ENCODE measurements at places on chromosomes 1 and 21. TPM values are rescaled to one million over a fixed set of nuclear protein-coding genes. Genes with fewer than 3 reads are reported as not detected.

- H3K4me1 ChIP-seq: peaks cover 2% of the 10 kb centered on the region
- no peaks in the 10 kb centered on the region for H3K27me3 ChIP-seq
- no peak overlapping the region for H3K27ac ChIP-seq
- no peaks in the 10 kb centered on the region for H3K36me3 ChIP-seq
- no peak overlapping the region for H3K4me3 ChIP-seq
These were observed 134.8 kb downstream of the ATG4C start for GRCh38 chr1:62918700-62919099.

DNA sequence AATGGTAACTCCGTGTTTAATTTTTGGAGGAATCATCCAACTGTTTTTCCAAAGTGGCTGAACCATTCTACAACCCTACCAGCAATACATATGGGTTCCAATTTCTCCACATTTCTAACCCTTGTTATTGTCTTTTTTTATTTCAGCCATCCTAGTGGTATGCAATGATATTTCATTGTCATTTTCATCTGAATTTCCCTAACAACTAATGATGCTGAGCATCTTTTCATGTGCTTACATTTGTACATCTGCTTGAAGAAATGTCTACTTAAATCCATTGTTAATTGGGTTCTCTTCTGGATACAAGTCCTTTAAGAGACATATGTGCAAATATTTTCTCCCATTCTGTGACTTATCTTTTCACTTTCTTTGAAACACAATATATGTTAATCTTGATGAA is 43.3 kb downstream of the EPRS1 start:
- no peak overlapping the region for H3K27ac ChIP-seq
- H3K27me3 ChIP-seq: no peaks in the 10 kb centered on the region
- H3K4me3 ChIP-seq: no peak overlapping the region

DNA sequence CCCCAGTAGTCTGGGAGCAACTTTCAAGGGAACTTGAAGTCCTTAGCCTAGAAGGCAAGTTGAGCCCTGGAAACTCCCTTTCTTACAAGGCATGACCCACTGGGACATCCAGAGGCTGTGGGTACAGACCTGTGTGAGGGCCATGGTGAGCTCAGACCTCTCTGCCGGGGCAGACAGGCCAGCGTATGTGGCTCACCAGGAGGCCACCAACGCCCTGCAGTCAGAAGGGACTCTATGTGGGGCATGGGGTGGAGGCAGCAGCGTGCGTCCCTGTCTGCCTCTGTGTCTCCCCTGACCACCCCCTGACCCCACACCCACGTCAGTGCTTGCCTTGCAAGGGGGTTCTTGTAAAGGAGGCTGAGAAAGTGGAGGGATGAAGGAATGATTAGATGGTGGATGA is 10.8 kb downstream of the COQ8A start:
- no peaks in the 10 kb centered on the region for H3K4me1 ChIP-seq
- H3K36me3 ChIP-seq: no peaks in the 10 kb centered on the region
- H3K27ac ChIP-seq: no peak overlapping the region
- H3K4me3 ChIP-seq: no peak overlapping the region

GRCh38 chr1:233790662-233791371 is 113.7 kb upstream of the SLC35F3 start:
- no peak for DNase-seq
- H3K36me3 ChIP-seq: no peaks in the 10 kb centered on the region
- no peaks in the 10 kb centered on the region for H3K27me3 ChIP-seq

GRCh38 chr1:61215119-61215518 is 132.8 kb downstream of the NFIA start:
- H3K27ac ChIP-seq: no peak overlapping the region
- DNase-seq: no peak
- no peaks in the 10 kb centered on the region for H3K4me1 ChIP-seq

- H3K27me3 ChIP-seq: no peaks in the 10 kb centered on the region
- H3K4me1 ChIP-seq: no peaks in the 10 kb centered on the region
- no peak overlapping the region for H3K4me3 ChIP-seq
- DNase-seq: peak; percentile 67
- no peak overlapping the region for H3K27ac ChIP-seq
- H3K36me3 ChIP-seq: no peaks in the 10 kb centered on the region
These were observed 124.7 kb upstream of the KIAA0040 start for GRCh38 chr1:175317309-175317708.

DNA sequence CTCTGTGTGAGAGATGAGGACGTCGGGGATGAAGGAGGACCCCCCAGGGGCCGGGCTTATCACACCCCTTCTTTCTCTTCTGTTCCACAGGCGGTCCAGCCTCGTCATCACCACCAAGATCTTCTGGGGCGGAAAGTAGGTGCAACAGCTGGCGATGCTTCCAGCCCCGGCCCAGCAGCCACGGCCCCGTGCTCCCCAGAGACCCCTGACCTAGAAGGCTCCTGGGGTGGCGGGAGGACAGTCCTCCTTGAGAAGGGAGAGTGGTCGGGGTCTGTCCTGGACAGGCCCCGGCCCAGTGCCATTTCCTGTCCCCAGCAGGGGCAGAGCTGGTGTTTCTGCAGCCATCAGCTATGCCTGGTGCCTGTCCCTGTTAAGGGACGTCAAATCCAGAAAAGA is 41.7 kb downstream of the KCNAB2 start:
- no peaks in the 10 kb centered on the region for H3K4me1 ChIP-seq
- no peaks in the 10 kb centered on the region for H3K36me3 ChIP-seq
- no peaks in the 10 kb centered on the region for H3K27me3 ChIP-seq
- no peak overlapping the region for H3K27ac ChIP-seq

DNA sequence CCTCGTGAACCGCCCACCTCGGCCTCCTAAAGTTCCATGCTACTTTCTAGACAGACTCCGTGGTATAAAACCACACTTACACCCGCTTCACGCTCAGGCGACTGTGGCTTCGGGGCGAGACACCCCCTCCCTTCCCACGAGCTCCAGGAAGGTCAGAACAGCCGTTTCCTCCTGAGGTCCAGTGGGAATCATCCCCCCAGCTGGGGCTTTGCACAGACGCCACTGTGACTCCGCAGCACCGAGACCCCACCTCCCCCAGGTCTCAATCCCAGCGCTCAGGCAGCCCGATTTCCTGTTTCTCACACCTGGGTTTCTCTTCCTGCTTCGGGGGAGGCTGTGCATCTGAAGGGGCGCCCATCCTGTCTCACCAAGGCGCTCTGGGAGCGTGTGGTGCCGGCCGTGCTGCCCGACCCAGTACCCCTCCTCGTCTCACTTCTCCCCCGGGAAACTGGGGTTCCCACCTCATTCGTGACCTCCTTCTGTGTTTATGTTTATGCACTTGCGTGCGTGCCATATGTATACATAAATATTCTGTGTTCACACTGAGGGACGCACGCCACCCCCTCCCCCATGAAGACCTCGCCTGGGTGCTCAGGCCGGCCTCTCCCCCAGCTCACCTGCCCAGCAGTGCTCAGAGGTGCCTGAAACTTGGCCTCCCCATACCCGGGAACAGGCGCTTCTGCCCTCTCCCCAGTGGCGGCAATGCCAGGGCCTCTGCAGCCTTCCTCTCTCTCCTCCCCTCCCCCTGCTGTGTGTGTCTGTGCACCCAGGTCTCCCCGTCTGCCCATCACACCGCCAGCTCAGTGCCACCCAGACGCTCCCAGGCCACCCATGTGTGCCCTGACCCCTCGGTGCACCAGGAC is 14.6 kb downstream of the SLC35E2B start:
- peak overlapping the region; percentile 36 for H3K27ac ChIP-seq
- H3K4me3 ChIP-seq: no peak overlapping the region
- DNase-seq: no peak
- H3K27me3 ChIP-seq: no peaks in the 10 kb centered on the region
- H3K36me3 ChIP-seq: no peaks in the 10 kb centered on the region
- H3K4me1 ChIP-seq: peaks cover 11% of the 10 kb centered on the region

DNA sequence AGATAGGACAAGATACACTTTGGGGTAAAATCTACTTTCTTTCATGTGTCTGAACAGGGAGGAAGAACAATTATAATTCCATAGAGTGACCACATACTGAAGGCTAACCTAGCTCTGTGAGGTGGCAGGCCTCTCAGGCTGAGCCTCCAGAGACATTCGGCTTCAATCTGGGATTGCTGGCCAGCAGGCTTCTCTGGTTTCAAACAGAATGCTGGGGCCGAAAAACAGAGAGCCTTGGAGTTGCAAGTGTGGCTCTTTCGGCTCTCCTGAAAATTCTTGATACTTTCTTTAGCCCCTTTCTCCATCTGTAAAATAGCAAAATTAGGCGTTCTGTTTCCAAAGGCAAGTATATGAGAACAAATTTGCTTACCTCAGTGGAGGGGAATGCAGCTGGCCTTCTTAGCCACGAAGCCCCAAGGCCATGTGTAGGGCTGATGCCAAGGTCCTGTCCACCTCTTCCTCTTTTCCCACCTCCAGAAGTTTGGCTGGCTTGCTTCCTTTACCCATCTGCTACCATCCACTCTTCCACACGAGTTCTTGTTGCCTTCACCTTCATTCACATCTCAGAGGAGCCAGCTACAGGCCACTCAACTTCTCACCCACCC is 30.0 kb upstream of the UBE2U start:
- no peak overlapping the region for H3K27ac ChIP-seq
- no peak overlapping the region for H3K4me3 ChIP-seq
- no peaks in the 10 kb centered on the region for H3K27me3 ChIP-seq
- DNase-seq: no peak
- peaks cover 32% of the 10 kb centered on the region for H3K36me3 ChIP-seq

- H3K27me3 ChIP-seq: no peaks in the 10 kb centered on the region
- no peak for DNase-seq
- peaks cover 7% of the 10 kb centered on the region for H3K4me1 ChIP-seq
- H3K4me3 ChIP-seq: no peak overlapping the region
- H3K36me3 ChIP-seq: peaks cover 3% of the 10 kb centered on the region
These were observed 50.2 kb downstream of the LAMC2 start for GRCh38 chr1:183236158-183236725.

- peak; percentile 56 for DNase-seq
- no peaks in the 10 kb centered on the region for H3K4me1 ChIP-seq
- H3K36me3 ChIP-seq: no peaks in the 10 kb centered on the region
- no peak overlapping the region for H3K4me3 ChIP-seq
- H3K27ac ChIP-seq: no peak overlapping the region
These were observed 52.1 kb downstream of the GPR161 start for GRCh38 chr1:168084396-168085231.

GRCh38 chr1:231801042-231801585 is 174.5 kb downstream of the DISC1 start:
- no peaks in the 10 kb centered on the region for H3K36me3 ChIP-seq
- no peak overlapping the region for H3K4me3 ChIP-seq
- no peaks in the 10 kb centered on the region for H3K27me3 ChIP-seq
- no peaks in the 10 kb centered on the region for H3K4me1 ChIP-seq

DNA sequence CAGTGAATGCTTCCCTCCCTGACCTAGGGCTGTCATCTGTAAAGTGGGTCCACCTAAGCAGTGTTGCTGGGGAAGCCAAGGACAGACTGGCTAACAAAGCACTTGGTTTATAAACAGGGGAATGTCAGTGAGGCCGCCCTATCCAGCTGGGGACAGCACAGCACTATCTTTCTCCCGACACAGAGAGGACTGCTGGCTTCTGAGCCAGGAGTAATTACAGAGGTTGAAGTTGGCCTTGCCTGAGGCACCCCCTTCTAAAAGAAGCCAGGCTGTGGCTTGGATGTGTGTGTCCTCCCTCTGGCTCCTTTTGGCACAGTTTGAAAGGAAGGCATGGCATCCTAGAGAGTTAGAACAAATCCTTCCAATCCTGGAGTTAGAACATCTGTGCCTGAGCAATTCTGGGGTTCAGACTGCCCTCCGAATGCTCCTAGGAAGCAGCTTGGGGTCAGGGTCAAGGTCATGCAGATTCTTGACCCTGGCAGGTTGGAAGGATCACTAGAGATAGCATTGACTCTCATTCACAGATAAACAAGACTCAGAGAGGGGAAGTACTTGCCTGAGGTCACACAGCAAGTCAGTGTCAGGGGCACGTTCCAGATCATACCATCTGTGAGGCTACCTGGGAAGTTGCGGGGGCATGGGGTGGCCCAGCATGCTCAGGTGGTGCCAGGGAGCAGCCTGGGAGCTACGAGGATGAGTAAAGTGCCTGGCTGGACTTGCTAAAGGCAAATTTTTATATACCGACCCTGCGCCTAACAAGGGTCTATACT is 1.3 kb upstream of the LDLRAP1 start:
- no peaks in the 10 kb centered on the region for H3K36me3 ChIP-seq
- DNase-seq: no peak
- no peak overlapping the region for H3K27ac ChIP-seq
- H3K4me3 ChIP-seq: no peak overlapping the region

DNA sequence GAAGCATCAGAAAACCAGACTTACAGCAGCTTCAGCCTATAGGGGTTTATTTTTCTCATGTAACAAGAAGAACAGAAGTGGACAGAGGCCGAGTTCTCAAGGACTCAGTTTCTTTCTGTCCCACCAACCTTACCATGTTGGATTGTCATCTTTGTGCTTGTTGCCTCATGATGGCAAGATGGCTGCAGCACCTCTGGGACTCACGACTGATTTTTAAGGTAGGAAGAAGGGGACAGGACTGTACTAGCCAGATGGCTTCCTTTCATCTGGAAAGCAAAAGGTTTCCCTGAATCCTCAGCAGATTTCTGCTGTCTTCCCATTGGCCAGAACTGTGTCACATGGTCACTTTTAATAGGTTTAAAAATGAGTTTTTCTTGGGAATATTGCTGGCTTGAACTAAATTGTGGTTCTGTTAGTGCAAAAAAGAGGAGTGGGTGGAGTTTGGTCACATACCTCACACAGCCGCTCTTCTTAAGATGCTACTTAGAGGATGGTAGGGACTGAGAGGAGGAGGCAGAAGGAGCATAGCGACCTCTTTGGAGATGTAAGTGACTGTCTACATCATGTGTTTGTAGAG is 48.1 kb upstream of the ENAH start:
- no peaks in the 10 kb centered on the region for H3K36me3 ChIP-seq
- H3K4me3 ChIP-seq: no peak overlapping the region
- H3K27ac ChIP-seq: no peak overlapping the region
- no peak for DNase-seq
- H3K27me3 ChIP-seq: no peaks in the 10 kb centered on the region

DNA sequence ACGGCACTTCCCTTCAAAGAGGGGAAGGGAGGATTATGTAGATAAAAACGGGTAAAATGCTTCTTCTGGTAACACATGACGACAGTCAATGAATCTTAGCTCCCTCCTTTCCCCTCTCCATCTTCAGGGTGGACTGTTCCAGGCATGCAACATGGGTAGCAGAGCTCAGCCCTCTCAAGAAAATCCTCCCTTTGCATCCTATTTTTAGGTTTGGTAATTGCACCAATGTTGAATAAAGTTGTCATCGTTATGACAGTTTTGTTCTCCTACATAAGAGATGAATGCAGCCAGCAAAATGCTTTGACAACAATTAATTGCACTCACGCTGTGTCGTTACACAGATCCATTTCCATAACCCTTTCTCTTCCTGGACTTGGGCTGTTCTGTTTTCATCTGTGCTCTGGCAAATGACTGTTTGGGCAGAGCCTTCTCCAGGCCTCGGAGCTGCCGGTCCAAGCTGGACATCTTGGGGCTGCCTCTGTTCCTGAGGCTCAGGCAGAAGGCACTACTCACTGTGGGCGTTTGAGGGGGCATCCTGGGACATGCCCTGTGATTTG is 127.6 kb downstream of the CNIH3 start:
- H3K27me3 ChIP-seq: no peaks in the 10 kb centered on the region
- H3K4me1 ChIP-seq: no peaks in the 10 kb centered on the region
- H3K36me3 ChIP-seq: no peaks in the 10 kb centered on the region
- H3K27ac ChIP-seq: no peak overlapping the region

Gene CD1E
- total RNA-seq: not detected

Gene SH3BP5L
- total RNA-seq: 28.4 TPM

Gene PRAMEF7
- not detected for total RNA-seq

Gene TMCC2
- total RNA-seq: 6.7 TPM

Gene FAM78B
- total RNA-seq: 4.0 TPM

Gene PRAMEF14
- not detected for total RNA-seq

Gene KRTAP23-1
- not detected for total RNA-seq

Gene TNFRSF4
- not detected for total RNA-seq

Gene YRDC
- total RNA-seq: 21.6 TPM

Gene CROCC
- 39.5 TPM for total RNA-seq

Gene PGLYRP4
- total RNA-seq: not detected
